CD4-positive, alpha-beta T cell treated with Interleukin-6 at 100 ng/mL for 8 hours (primary cell): ENCODE measurements at places on chromosomes 1 and 21.

DNA sequence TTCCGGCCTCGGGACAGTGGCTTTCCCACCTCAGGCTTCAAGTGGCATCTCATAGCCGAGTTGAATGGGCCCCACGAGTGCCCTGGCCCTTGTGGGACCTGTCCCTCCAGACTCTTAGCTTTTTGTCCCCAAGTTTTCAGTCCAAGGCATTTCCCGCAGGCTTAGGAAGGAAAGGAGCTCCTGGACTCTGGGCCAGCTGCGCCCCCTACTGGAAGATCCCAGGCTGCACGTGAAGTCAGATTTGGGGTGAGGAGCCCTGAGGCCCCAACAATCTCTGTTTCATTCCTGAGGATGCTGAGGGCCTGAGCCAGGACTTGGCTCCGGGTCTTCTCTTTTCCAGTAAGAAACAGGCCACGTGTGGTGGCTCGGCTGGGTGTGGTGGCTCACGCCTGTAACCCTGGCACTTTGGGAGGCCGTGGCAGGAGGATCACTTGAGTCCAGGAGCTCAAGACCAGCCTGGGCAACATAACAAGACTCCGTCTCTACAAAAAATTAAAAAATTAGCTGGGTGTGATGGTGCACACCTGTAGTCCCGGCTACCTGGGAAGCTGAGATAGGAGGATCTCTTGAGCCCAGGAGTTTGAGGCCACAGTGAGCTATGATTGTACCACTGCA is 67.4 kb downstream of the ARHGEF10L start:
- no peak for DNase-seq

DNA sequence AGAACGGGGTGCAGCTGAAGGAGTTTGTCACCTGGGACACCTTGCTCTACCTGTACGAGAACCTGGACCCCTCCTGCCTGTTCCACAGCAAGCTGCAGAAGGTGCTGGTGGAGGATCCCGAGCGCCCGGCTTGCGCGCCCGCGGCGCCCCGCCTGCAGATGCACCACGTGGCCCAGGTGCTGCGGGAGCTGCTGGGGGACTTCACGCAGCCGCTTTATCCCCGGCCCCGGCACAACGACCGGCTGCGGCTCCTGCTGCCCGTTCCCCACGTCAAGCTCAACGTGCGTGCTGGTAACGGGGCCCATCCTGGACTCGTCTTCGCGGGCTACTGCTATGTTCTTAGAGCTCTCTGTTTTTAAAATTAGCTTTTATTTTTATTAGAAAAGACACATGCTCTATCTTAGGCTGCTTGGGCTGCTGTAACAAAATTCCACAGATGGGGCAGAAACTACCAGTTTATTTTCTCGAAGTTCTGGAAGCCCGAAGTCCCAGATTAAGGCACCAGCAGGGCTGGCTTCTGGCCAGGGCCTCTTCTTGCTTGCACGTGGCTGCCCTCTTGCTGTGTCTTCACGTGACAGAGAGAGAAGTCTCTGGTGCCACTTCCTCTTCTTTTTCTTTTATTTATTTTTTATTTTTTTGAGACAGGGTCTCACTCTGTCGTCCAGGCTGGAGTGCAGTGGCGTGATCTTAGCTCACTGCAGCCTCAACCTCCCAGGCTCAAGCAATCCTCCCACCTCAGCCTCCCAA is 38.1 kb downstream of the TRPM2 start:
- no peak for DNase-seq

- DNase-seq = no peak
Measured at GRCh38 chr1:36238433-36238832, 14.2 kb downstream of the THRAP3 start.

GRCh38 chr1:230185076-230186001 is 118.3 kb downstream of the GALNT2 start:
- DNase-seq = no peak

GRCh38 chr1:98897479-98897878 is 107.2 kb downstream of the PLPPR5 start:
- DNase-seq = no peak

DNA sequence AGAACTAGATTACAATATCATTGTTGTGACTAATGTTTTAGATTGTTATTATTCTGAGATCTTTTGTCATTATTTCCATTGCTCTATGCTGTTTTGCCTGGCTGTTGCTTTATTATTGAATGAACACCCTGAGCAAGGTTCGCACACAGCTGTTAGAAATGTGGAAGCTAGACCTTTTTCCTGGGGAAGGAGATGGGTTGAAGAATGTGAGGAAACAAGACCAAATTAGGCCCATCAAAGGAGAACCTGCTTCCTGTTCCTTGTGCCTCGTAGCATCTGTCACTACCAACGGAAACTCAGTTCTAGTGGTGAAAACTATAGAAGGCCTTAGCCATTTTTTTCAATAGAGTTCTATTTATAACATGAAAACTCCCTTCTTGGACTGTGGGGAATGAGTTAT is 68.7 kb downstream of the RGL1 start:
- DNase-seq = peak; percentile 19

DNA sequence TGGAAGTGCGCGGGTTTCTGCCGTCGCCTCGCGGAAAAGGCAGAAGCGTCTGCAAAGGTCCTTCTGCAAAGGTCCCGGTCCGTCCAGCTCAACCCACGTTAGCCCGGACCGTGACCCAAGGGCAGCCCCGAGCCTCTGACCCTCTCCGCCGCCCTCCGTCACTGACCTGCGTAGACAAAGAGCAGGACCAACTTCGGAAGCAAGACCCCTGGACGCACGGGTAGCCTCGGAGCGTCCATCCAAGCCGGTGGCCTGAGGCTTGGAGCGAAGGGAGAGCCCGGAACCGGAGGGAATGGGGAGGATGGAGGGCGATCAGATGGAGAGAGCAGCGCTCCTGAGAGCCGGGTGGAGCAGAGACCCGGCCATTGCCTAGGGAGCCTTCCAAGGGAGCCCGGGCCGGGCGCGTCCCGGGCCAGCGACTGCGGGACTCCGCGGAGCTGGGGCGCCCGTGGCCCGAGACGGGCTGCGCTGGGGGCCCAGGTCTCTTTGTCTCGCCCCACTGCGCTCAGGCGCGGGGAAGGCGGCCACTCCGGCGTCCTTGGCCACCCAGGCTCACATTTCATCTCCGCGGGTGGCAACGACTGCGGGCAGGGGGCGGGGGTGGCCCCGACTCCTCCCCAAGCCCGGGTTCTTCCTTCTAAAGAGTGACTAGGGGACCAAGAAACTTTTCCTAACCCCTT is at the start of gene CYYR1:
TSS of gene CYYR1 (minus strand) at position 585 of the 680 bp plus-strand sequence. CDS start at position 239, 346 bp downstream.
- no peak for DNase-seq

DNA sequence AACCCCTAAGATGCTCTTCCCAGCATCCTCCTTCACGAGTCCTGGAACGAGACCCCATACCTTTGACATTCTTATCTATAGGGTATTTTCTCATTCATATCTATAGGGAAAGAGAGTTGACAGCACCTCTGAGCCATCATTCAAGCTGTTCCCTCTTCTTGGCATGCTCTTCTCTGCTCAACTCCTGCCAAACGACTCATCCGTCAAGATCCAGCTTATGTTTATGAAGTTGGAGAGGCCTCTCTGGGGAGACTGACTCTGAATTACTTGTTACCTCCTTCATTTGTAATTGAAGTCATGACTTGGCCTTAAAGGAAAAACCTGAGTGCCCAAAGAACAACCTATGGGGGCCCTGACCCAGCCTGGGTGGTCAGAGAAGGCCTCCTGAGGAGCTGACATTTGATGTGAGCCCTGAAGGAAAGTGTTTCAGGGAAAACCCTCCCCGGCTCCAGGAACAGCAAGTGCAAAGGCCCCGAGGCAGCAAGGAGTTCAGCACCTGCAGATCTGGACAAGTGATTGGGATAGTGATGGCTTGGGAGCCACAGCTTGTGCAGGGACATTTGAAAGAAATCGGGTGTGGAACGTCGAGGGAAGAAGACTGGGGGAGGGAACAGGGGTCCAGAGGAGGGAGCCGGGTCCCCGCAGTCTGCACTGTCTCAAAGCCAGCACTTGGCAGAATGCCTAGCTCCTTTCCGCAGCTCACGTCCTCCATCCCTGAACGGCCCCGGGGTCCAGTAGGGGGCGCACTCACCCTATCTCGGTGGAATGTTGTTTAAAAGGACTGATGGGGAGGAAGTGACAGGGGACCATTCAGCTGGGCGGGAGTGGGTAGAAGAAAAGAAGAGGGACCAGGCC is 14.0 kb upstream of the CDA start:
- DNase-seq = peak; percentile 36

- DNase-seq = no peak
Measured at GRCh38 chr21:39168800-39169199, 14.5 kb downstream of the PSMG1 start.

GRCh38 chr1:41580520-41581172 is 96.2 kb upstream of the EDN2 start:
- no peak for DNase-seq

GRCh38 chr21:31580866-31581276 is 78.6 kb upstream of the SOD1 start:
- peak; percentile 73 for DNase-seq

DNA sequence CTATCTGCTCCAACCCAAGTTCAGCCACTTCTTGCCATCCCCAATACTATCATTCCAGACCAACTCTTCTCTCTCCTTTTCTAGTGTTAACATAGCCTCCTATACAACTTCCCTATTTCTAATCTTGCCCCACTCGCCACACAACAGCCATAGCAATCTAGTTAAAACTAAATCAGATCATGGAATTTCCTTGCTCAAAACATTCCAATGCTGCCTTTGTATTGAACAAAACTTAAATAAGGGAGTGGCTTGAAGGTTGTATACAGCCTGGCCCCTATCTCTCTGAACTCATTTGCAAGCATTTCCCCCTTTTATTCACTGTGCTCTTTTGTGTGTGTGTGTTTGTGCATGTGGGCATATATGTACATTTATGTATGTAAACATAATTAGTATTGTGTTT is 118.1 kb upstream of the SGIP1 start:
- DNase-seq = no peak

DNA sequence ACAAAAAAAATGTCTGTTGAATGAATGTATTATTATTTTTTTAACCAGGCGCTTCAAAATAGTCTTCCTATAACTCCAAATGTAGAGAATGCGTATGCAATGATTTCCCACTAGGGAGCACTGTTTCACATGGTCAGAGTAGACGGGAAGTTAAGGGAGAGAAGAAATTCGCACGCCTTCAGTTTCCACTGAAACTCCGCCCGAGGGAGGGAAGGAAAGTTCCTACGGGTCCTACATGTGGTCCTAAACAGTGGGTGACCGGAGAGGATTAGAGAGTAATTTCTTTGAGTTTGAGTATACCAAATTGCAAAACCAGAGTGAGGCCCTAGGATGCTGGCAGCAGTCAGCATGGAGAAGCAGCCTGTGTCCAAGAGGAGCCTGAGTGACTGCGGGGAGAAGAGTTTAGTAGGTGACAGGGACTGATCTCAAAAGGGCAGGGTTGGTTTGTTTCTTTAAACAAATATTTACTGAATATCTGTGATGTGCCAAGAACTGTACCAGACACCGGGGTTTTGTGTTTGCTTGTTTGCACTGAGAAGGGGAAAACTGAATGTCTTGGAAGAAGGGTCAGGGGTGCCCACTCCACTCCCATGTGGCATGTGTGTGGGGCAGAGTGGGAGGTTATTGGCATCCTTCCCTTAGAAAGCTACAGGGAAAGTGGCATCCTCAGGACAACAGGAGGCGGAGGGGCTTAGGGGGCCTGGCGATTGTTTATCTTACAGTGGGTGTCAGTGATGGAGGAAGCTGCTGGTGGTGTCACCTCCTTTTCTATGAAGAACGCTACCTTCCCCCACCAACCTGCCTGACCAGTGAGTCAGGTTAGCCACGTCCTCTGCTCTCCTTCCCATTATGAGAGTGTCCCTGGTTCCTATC is 22.8 kb downstream of the RNU5D-1 start:
- DNase-seq = peak; percentile 48
